Activated T-cell treated with anti-CD3 and anti-CD28 coated beads, Interleukin-2, amount 50 U/mL, for 24 hours (primary cell): ENCODE measurements at places on chromosomes 11 and 22.

GRCh38 chr11:131593301-131593700 lies 222.9 kb downstream of the NTM start:
- H3K4me1 ChIP-seq, result no peaks in the 10 kb centered on the region
- H3K4me3 ChIP-seq, result no peak overlapping the region
- H3K27ac ChIP-seq, result no peak overlapping the region
- H3K27me3 ChIP-seq, result no peaks in the 10 kb centered on the region
- no peaks in the 10 kb centered on the region for H3K36me3 ChIP-seq

- H3K4me3 ChIP-seq, result peak overlapping the region; percentile 8
- H3K36me3 ChIP-seq, result no peaks in the 10 kb centered on the region
- H3K27ac ChIP-seq, result peak overlapping the region; percentile 72
- no peaks in the 10 kb centered on the region for H3K27me3 ChIP-seq
- H3K4me1 ChIP-seq, result peaks cover 80% of the 10 kb centered on the region
Measured at GRCh38 chr11:3905080-3905953, 49.9 kb downstream of the STIM1 start.

- DNase-seq, result no peak
- no peaks in the 10 kb centered on the region for H3K4me1 ChIP-seq
- H3K36me3 ChIP-seq, result no peaks in the 10 kb centered on the region
- H3K27ac ChIP-seq, result no peak overlapping the region
- peaks cover 37% of the 10 kb centered on the region for H3K27me3 ChIP-seq
Measured at GRCh38 chr11:120039039-120039438, 98.9 kb downstream of the TRIM29 start.

DNA sequence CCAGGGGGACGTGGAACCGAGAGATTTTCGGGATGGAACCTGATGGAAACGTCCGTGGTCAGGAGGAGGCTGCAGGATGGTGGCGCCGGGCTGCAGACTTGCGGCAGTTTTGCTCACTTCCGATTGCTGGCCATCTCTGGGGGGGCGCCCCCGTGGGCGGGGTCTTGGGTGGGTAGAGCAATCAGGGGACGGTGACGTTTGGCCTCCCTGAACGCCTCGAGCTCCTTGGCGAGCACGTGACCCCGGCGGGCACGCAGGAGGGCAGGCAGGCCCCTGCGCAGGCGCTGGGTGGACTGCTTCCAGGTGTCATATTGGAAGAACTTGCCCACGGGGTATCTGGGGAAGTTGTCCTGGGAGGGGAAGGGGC lies 6.3 kb downstream of the IGF2 start:
- peaks cover 68% of the 10 kb centered on the region for H3K27me3 ChIP-seq
- peaks cover 4% of the 10 kb centered on the region for H3K4me1 ChIP-seq
- H3K4me3 ChIP-seq, result no peak overlapping the region
- DNase-seq, result peak; percentile 26

- H3K4me1 ChIP-seq, result no peaks in the 10 kb centered on the region
- H3K36me3 ChIP-seq, result no peaks in the 10 kb centered on the region
- peaks cover 2% of the 10 kb centered on the region for H3K27me3 ChIP-seq
- H3K4me3 ChIP-seq, result no peak overlapping the region
- DNase-seq, result no peak
Measured at GRCh38 chr22:48433647-48434046, 1394.0 kb downstream of the BRD1 start.

GRCh38 chr11:4704054-4704789 lies at the start of gene MMP26:
Gene MMP26, plus strand, starts transcription at chr11:4704784.
- no peak within 1 kb of the TSS for H3K27ac ChIP-seq
- H3K27me3 ChIP-seq, result peaks cover 28% of the 10 kb centered on the region
- H3K4me3 ChIP-seq, result no peak within 1 kb of the TSS
- no peaks in the 10 kb centered on the region for H3K36me3 ChIP-seq

- H3K27ac ChIP-seq, result no peak overlapping the region
- H3K4me3 ChIP-seq, result no peak overlapping the region
- H3K27me3 ChIP-seq, result peaks cover 34% of the 10 kb centered on the region
- no peaks in the 10 kb centered on the region for H3K4me1 ChIP-seq
- no peaks in the 10 kb centered on the region for H3K36me3 ChIP-seq
Measured at GRCh38 chr11:69870766-69871165, 51.5 kb upstream of the FGF3 start.

GRCh38 chr22:37496651-37497050 lies 10.5 kb upstream of the MFNG start:
- no peaks in the 10 kb centered on the region for H3K36me3 ChIP-seq
- no peak overlapping the region for H3K4me3 ChIP-seq
- no peak overlapping the region for H3K27ac ChIP-seq
- DNase-seq, result no peak

DNA sequence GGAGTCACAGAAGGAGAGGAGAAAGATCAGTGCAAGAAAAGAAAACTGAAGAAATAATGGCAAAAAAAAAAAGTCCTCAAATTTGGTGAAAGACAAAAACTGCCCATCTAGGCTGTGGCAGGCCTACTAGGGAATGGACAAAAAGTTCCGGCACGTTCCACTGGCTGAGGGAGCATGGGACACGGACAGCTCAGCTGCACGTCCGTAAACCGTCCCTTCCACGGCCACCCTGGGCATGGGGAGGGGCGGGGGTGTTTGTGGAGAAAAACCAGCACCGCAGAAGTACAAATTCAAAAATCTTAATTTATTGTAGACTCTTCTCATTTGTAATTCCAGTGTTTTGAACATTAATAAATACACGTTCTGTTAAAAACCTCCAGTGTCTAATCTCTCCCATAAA lies 25.4 kb downstream of the TRMU start:
- H3K4me3 ChIP-seq, result no peak overlapping the region
- H3K36me3 ChIP-seq, result peaks cover 35% of the 10 kb centered on the region
- H3K4me1 ChIP-seq, result no peaks in the 10 kb centered on the region
- H3K27ac ChIP-seq, result no peak overlapping the region
- H3K27me3 ChIP-seq, result peaks cover 3% of the 10 kb centered on the region

DNA sequence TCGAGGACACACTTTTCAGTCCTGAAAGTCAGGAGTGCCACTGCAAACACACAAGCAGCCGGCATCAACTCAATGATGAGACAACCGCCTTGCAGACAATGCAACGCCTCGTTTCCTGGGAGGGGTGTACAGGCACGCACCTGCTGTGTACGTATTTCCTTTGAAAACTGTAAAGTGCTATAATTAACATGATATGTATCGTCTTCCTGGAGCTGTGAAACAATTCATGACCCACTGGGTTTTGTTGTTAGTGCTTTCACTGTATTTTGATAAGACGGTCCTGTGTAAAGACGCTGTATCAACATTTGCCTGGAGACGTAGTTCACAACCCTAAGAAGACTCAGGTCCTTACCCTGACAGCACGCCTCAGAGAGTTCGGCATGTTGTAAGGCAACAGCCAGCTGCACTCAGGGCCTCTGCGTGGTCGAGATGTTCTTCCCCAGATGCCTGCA lies 105.7 kb upstream of the ANO1 start:
- peaks cover 12% of the 10 kb centered on the region for H3K4me1 ChIP-seq
- peaks cover 16% of the 10 kb centered on the region for H3K27me3 ChIP-seq
- H3K4me3 ChIP-seq, result no peak overlapping the region
- no peak overlapping the region for H3K27ac ChIP-seq
- DNase-seq, result no peak

GRCh38 chr11:15697437-15698236 lies 582.9 kb downstream of the INSC start:
- H3K4me3 ChIP-seq, result no peak overlapping the region
- no peak for DNase-seq
- H3K27ac ChIP-seq, result no peak overlapping the region

DNA sequence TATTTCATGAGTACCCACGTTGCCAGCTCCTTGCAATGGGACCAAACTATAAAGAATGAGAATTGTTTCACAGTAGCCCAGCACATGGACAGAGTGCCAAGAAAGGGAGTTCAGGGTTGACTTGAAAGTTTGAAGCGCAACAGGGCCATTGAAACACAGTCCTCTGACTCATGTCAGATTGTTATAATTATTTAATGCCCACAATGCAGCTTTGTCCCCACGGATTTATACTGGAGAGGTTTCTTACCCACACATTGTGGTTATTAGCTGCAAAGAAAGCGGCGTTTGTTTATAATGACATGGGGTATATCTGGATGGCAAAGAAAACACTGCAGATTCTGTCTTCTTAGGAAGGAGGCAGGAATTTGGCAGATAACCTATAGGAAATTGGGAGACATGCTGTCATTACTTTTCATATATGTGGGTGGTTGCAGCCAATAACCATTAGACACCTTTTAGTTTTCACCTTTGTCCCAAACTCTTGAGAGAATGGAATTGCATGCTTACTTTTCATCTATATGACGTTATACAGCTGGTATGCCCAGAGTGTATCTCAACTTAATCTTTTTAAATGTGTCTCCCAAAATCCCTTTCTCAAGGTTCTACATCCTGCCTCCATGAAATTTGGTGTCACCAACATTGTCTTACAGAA lies 143.6 kb downstream of the TEAD1 start:
- no peaks in the 10 kb centered on the region for H3K36me3 ChIP-seq
- no peak for DNase-seq
- H3K4me1 ChIP-seq, result peaks cover 4% of the 10 kb centered on the region
- H3K4me3 ChIP-seq, result no peak overlapping the region
- no peak overlapping the region for H3K27ac ChIP-seq

- no peak overlapping the region for H3K27ac ChIP-seq
- peaks cover 41% of the 10 kb centered on the region for H3K27me3 ChIP-seq
- H3K4me3 ChIP-seq, result no peak overlapping the region
- no peaks in the 10 kb centered on the region for H3K36me3 ChIP-seq
Measured at GRCh38 chr11:32034680-32035079, 56.2 kb upstream of the RCN1 start.

- H3K4me3 ChIP-seq, result no peak overlapping the region
- no peaks in the 10 kb centered on the region for H3K4me1 ChIP-seq
- peaks cover 24% of the 10 kb centered on the region for H3K36me3 ChIP-seq
Measured at GRCh38 chr11:134110252-134110815, 41.5 kb downstream of the JAM3 start.

DNA sequence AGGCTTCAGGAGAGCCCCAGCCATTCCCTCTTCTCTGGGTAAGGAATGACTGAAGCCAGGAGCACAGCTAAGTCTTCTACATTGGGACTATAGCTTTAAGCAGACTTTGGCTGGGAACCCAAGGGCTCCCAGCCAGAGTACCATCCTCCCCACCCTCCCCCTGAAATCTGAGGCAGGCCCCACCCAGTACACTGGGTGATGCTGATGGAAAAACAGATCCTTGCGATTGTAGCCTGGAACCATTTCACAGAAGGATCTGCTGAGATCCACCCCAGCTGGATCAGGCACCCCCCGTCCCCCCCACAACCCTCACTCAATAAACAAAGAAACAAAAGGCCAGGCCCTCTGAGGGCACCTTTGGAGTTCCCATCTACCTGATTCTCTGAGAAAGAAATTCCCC lies 39.8 kb downstream of the IL18BP start:
- H3K36me3 ChIP-seq, result peaks cover 41% of the 10 kb centered on the region
- H3K27ac ChIP-seq, result no peak overlapping the region
- no peaks in the 10 kb centered on the region for H3K27me3 ChIP-seq
- H3K4me1 ChIP-seq, result peaks cover 42% of the 10 kb centered on the region
- DNase-seq, result no peak
- no peak overlapping the region for H3K4me3 ChIP-seq

DNA sequence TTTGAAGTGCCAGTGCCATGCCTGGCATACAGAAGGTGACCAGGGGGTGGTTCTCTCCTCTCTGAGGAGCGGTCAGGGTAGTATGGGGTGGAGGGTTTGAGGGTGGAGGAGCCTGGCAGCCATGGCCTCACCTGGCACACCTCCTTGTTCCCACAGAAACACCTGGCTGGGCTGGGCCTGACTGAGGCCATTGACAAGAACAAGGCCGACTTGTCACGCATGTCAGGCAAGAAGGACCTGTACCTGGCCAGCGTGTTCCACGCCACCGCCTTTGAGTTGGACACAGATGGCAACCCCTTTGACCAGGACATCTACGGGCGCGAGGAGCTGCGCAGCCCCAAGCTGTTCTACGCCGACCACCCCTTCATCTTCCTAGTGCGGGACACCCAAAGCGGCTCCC lies 9.6 kb downstream of the SERPINH1 start:
- no peaks in the 10 kb centered on the region for H3K27me3 ChIP-seq
- no peak for DNase-seq
- H3K4me1 ChIP-seq, result peaks cover 4% of the 10 kb centered on the region
- H3K36me3 ChIP-seq, result peaks cover 57% of the 10 kb centered on the region

DNA sequence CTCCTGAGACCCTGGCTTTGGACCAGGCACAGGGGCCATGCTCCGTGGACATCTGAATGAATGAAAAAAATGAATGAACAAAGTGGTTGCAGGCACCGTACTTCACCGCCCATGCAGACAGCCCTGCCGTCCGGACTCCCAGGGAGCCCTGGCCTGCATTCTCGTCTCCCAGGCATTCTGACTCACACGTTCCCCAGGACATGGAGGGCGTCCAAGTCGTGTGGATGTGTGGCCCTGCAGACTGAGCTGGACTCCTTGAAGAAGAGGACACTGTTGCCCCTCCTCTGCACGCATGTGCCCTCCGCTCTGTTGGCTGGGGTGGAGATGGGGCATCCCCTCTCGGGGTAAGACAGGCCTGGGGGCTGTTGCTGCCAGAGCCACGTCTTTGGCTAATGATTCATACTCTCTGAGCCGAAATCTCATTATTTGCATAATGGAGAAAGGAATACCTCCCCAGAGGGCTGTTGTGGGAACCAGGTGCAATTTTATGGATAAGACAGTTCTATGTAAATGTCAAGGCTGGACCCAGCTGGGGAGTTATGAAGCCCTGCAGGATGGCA lies 49.7 kb downstream of the RTL6 start:
- no peaks in the 10 kb centered on the region for H3K27me3 ChIP-seq
- no peak overlapping the region for H3K4me3 ChIP-seq
- H3K36me3 ChIP-seq, result no peaks in the 10 kb centered on the region
- H3K4me1 ChIP-seq, result peaks cover 5% of the 10 kb centered on the region

GRCh38 chr11:64036087-64037026 lies 626 bp downstream of the FLRT1 start:
- peaks cover 55% of the 10 kb centered on the region for H3K27me3 ChIP-seq
- H3K4me1 ChIP-seq, result peaks cover 4% of the 10 kb centered on the region
- H3K27ac ChIP-seq, result no peak overlapping the region
- H3K36me3 ChIP-seq, result no peaks in the 10 kb centered on the region

DNA sequence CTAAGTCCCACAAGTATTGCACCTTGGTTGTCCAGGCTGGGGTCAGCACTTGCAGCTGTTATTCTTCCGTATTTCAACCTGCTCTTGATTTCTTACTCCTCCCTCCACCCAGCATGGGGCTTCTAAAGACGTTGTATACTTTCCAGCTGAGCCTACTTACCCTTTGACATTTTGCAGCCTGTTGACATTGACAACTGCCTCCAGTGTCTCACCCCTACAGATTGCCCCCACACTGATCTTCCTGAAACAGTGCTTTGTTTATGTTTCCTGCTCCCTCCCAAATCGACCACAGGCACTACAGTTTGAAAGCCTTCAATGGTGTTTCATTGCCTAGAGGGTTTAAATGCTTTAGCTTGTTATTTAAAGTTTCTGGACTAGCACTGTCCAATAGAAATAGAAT lies 56.6 kb downstream of the FAM83F start:
- H3K4me1 ChIP-seq, result peaks cover 78% of the 10 kb centered on the region
- H3K4me3 ChIP-seq, result peak overlapping the region; percentile 2
- DNase-seq, result no peak
- peak overlapping the region; percentile 73 for H3K27ac ChIP-seq

DNA sequence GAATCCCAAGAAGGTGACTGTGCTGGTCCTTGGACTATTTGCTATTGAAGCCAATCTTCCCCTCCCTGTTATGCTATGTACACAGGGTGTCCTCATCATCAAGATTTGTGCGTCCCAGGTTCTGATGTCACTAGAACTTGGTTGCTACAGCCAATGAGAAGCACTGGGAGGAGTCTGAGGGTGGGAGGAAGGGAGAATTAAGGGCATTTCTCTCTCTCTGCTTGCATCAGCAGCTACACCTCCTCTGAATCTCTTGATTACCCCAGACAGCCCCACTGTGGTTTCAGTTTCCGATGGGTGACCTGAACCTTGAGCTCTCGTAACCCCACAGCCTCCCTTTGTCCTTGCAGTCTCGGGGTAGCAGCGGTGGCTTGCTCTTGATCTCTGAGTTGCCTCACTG lies 212.4 kb upstream of the SESN3 start:
- DNase-seq, result no peak
- H3K27ac ChIP-seq, result no peak overlapping the region
- no peaks in the 10 kb centered on the region for H3K27me3 ChIP-seq

- no peak for DNase-seq
- peaks cover 33% of the 10 kb centered on the region for H3K27me3 ChIP-seq
Measured at GRCh38 chr11:32450372-32450771, 15.0 kb upstream of the WT1 start.
